Osteocyte (in vitro differentiated cells): ENCODE measurements at places on chromosomes 7 and 10. TPM values are rescaled to one million over a fixed set of nuclear protein-coding genes. Genes with fewer than 3 reads are reported as not detected.

- H3K4me1 ChIP-seq = no peaks in the 10 kb centered on the region
- DNase-seq = no peak
- H3K36me3 ChIP-seq = no peaks in the 10 kb centered on the region
- peaks cover 31% of the 10 kb centered on the region for H3K27me3 ChIP-seq
These were observed 6.5 kb upstream of the SDK1 start for GRCh38 chr7:3294432-3295100.

DNA sequence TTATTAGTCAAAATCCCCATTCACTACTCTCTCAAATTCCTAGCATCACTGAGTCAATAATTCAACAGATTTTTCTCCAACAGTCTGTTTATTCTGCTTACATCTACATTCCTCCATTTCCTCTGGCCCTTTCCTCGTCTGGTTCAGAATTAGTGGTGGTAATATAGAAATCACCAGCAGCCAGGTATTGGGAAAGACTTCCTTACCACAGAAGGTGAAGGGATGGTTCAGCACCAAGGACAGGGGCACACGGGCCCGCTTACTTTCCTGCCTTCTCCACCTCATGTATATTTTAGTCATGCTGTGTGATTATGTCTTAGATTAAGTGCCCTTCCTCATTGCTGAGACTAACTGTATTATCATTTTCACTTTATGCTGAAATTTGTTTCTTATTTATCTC is 70.4 kb upstream of the APBB1IP start:
- H3K27me3 ChIP-seq = no peaks in the 10 kb centered on the region
- H3K27ac ChIP-seq = no peak overlapping the region
- H3K4me3 ChIP-seq = no peak overlapping the region
- no peaks in the 10 kb centered on the region for H3K36me3 ChIP-seq

- no peaks in the 10 kb centered on the region for H3K27me3 ChIP-seq
- no peak overlapping the region for H3K4me3 ChIP-seq
- peaks cover 42% of the 10 kb centered on the region for H3K4me1 ChIP-seq
- peak overlapping the region; percentile 28 for H3K27ac ChIP-seq
- peaks cover 2% of the 10 kb centered on the region for H3K36me3 ChIP-seq
These were observed 25.5 kb downstream of the JAZF1 start for GRCh38 chr7:28155019-28155660.

GRCh38 chr7:144528536-144529045 is 125.1 kb upstream of the NOBOX start:
- no peak overlapping the region for H3K4me3 ChIP-seq
- H3K27ac ChIP-seq = no peak overlapping the region
- H3K4me1 ChIP-seq = no peaks in the 10 kb centered on the region
- H3K36me3 ChIP-seq = no peaks in the 10 kb centered on the region
- no peaks in the 10 kb centered on the region for H3K27me3 ChIP-seq

IKZF1 gene
- not detected in 2 replicates for total RNA-seq

DNA sequence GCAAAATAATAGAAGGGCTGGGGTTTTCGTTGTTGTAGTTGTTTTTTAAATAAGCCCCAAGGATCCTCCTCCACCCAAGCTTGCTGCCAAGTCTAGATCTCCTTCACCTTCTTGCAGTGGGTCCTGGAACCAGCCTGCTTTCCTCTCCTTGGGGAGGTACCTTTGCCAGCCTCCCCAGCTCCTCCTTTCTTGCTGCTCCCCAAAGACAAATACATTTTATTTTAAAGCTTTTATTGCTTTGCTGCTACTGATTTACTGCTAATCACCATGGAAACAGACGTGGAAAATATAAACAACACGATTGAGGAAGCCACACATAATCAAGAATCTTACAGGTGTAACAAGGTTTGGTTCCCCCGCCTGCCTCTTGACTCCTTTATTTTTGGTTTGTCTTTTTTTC is 17.4 kb upstream of the SLF2 start:
- no peak overlapping the region for H3K27ac ChIP-seq
- no peaks in the 10 kb centered on the region for H3K36me3 ChIP-seq
- DNase-seq = no peak
- peaks cover 33% of the 10 kb centered on the region for H3K27me3 ChIP-seq
- no peak overlapping the region for H3K4me3 ChIP-seq

MYOF gene
- 470 and 517 TPM in 2 replicates for total RNA-seq

CLEC2L gene
- not detected in 2 replicates for total RNA-seq

DNA sequence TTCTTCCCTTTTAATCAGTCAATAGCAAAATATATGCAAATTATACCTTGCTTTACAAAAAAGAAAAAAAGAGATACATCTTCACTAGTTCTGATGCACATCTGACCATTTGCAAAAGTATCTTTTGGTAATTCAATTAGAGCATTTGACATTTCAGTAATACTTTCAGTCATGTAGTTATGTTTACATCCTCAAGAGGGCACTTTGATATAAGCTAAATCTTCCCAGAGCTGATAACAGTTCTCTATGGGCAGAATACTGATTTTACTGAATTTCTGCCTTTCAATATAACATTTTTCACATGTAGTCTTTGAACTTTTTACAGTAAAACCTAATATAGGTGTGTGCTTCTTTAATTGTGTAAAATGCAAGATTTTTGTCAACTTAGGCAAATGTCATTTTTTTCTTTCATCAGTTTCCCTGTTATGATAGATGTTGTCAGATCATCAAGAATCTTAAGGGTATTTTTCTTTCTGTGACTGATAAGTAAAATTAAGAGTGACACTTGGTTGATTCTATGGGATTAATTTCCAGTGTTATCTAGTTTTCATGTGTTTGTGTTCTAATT is 703.5 kb upstream of the SEMA3D start:
- no peak overlapping the region for H3K4me3 ChIP-seq
- no peak for DNase-seq
- no peaks in the 10 kb centered on the region for H3K27me3 ChIP-seq
- no peaks in the 10 kb centered on the region for H3K4me1 ChIP-seq
- H3K36me3 ChIP-seq = no peaks in the 10 kb centered on the region
- no peak overlapping the region for H3K27ac ChIP-seq

GRCh38 chr7:105787793-105788192 is 88.6 kb downstream of the ATXN7L1 start:
- peaks cover 10% of the 10 kb centered on the region for H3K4me1 ChIP-seq
- H3K27ac ChIP-seq = no peak overlapping the region
- H3K36me3 ChIP-seq = peaks cover 17% of the 10 kb centered on the region
- no peaks in the 10 kb centered on the region for H3K27me3 ChIP-seq
- no peak for DNase-seq

GRCh38 chr10:94427166-94427565 is 24.8 kb downstream of the TBC1D12 start:
- no peak overlapping the region for H3K4me3 ChIP-seq
- peaks cover 64% of the 10 kb centered on the region for H3K4me1 ChIP-seq
- peaks cover 8% of the 10 kb centered on the region for H3K36me3 ChIP-seq
- H3K27ac ChIP-seq = no peak overlapping the region
- H3K27me3 ChIP-seq = no peaks in the 10 kb centered on the region
